GM12892 (cell line): ENCODE measurements at places on chromosomes 7 and 10.
A peak's percentile ranks its signal among the peaks of the same experiment; 100 is the strongest.

DNA sequence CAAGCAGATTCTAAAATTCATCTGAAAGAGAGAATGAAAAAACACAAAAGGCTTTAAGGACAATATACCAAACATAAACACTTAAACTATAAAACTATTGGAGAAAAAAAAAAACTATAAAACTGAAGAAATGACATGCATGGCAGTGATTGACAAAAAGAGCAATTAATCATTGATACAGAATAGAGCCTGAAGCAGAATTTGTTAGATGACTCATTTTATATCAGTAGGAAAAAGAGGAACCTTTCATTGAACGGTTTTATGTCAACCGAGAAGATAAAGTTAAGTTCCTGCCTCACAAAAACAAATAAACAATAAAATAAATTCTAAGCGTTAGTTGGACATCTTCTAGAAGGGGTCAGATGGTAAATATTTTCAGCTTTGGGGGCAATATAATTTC, 23.3 kb downstream of the NPY start:
- DNase-seq = no peak

DNA sequence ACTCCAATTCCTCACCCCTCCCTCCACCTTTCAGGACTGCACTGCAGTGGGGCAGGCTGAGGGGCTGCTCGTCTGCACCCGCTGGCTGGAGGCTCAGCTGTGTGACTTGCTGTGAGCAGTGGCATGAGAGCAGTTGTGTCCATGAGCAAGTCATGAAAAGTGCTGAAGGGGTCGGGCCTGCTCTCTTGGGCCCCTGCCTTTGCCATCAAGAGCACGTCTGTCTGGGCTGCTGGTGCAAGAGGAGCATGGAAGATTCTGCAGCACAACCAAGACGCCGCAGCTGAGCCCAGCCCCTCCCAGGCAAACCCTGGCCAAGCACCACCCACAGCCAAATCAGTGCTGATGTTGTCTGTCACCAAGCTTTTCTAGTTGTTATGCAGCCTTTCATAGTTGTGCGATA, 284.3 kb downstream of the TCERG1L start:
- DNase-seq = no peak

- DNase-seq = no peak
These were observed 6.1 kb downstream of the BICC1 start for GRCh38 chr10:58518775-58519174.

- no peak for DNase-seq
These were observed 19.9 kb downstream of the FAM241B start for GRCh38 chr10:69649786-69650550.

- DNase-seq = peak; percentile 35
These were observed 727 bp downstream of the ATRNL1 start for GRCh38 chr10:115093776-115094408.

- DNase-seq = no peak
These were observed 89.1 kb downstream of the NEUROD6 start for GRCh38 chr7:31251441-31251840.

GRCh38 chr7:141991140-141991539, 4.5 kb upstream of the MGAM start:
- no peak for DNase-seq

DNA sequence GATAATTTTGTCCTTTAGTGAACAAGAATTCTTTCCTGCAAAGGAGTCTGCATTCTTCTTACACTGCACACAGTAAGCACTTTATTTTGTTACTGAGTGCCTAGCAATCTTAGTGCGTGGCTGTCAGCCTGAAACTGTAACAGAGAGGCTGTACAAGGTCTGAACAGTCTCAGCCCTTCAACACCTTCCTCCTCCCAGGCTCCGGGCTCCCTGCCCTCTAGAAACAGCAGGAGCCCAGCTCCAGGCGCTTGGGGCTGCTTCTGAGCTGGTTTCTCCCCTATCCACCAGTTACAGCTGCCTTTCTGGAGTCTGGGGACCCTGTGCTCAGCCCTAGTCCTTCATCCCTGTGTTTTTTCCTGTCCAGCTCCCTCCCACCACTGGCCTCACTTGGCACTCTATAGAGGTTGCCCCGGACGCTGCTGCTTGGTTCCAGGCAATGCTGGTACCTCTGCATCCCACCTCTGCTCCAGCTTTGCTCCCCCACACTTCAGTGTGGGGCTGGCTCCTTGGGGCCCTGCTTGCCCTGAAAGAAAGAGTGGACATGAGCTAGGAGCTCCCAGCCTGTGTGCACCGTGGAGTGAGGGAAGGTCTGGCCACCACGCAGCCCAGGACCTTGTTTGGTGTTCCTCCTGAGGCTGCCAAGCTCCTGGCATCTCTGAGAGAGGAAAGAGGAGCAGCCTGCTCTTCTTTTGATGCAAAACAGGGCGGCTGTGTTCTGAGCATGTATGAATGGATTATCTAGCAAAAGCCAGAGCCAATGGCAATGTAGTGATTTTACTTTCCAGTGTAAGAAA, 251.2 kb upstream of the GRB10 start:
- DNase-seq = no peak

DNA sequence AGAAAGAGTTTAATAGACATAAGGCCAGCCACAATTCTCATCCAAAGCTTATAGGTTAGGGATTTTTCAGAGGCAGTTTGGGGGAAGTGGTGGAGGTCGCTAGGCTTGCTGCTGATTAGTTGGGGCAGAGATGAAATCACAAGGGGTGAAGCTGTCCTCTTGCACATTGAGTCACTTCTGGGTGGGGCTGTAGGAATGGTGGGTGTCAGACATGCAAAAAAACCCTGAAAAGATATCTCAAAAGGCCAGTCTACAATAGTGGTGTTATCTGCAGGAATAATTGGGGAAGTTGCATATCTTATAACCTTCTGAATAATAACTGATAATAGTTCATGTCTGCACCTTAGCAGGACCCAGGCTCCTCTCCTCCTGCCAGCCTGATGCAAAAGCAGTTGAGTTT, 2.1 kb downstream of the FAM24B start:
- DNase-seq = no peak

DNA sequence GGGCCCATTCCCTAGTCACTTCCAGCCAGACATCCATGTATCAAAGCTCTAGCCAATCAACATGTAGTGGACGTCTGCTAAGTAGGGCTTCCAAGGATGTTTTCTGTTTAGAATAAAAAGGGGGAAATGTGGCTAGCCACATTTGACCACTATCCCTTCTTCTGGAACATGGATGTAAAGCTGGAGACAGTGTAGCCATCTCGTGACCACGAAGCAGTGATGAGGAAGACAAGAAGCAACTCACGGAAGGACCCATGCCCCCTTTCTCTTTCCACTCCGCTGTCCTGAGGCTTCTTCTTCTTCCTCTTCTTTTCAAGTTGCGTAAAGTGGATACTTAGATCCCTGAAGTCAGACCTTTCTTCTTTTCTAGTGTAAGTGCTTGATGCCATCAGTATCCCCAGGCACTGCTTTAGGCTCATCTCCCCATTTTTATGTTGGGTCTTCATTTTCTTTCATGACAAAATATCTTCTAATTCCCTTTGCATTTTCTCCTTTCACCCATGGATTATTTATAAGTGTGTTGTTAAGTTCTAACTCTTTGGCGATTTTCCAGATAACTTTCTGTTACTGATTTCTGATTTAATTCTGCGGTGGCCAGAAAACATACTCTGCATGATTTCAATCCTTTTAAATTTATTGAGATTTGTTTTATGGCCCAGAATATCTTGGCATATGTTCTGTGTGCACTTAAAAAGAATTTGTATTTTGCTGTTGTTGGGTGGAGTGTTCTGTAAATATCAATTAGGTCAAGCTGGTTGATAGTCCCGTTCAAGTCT, 594.5 kb downstream of the SDK1 start:
- DNase-seq = no peak

GRCh38 chr7:134422638-134423037, 36.3 kb downstream of the AKR1B1 start:
- no peak for DNase-seq

- DNase-seq = no peak
These were observed 390.2 kb upstream of the COBL start for GRCh38 chr7:51706851-51707250.

GRCh38 chr7:48074204-48074654, 14.8 kb upstream of the UPP1 start:
- DNase-seq = no peak

DNA sequence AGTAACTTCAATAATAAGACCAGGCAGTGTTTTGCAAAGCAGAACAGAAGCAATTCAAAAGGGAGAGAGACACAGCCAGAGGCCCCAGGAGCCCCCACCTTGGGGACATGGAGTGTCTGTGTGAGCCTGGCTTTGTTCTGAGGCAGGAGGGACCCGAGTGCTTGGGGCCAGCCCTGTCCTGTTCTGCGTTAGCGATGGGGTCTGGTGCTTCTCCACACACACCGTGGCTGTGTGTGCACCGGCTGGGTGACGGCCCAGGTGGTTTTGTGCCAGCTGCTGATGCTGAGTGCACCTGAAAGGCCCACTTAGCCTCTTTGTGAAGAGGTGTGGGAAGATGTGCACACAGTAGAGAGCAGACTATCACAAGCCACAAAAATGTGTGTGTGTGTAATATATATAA, 468.9 kb downstream of the DNAJB6 start:
- DNase-seq = no peak

DNA sequence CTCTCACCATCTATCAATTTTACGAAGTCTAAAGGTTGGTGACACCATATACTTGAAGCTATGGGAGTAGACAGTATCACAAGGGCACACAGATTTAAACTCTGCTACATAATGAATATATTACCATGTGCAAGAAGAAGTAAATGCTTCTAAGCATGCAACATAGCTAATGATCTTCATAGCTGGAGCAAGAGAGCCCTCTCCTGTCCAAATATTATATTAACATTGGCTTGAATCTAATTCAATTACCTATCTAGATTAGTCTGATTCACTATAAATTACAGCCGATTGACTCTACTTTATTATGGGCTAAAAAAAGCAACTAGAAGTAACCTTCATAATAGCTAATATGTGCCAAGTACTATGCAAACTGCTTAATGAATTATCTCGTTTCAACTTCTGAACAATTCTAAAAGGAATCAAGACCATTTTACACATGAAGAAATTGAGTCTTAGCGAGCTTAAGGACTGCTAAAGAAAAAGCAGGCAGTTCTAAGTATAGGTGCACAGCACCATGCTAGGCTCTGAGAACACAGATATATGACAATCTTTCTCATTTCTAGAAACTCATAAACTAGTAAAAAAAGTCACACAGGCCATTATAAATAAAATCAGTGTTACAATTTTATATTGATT, 21.9 kb downstream of the FRA10AC1 start:
- no peak for DNase-seq

- no peak for DNase-seq
These were observed 6.6 kb upstream of the STRIP2 start for GRCh38 chr7:129427526-129428045.

GRCh38 chr7:153920126-153920525, 132.1 kb upstream of the DPP6 start:
- no peak for DNase-seq

DNA sequence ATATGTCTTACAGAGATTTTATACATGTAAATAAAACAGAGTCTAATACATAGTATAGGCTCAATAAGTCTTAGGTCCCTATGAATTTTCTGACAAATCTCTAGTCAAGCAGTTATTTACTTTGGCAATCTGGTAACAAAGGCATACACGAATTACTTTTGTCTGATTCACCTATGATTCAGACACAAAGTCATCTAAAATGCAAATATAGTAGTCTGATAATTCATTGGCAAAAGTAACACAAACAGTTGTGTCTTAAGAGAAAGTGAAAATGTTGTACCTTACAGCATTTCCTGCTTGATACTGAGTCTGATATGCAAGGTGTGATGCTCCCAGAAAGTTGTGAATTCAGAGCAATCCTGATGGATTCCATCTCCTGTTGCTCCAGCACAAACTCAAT, 209.4 kb upstream of the PRSS1 start:
- DNase-seq = no peak

DNA sequence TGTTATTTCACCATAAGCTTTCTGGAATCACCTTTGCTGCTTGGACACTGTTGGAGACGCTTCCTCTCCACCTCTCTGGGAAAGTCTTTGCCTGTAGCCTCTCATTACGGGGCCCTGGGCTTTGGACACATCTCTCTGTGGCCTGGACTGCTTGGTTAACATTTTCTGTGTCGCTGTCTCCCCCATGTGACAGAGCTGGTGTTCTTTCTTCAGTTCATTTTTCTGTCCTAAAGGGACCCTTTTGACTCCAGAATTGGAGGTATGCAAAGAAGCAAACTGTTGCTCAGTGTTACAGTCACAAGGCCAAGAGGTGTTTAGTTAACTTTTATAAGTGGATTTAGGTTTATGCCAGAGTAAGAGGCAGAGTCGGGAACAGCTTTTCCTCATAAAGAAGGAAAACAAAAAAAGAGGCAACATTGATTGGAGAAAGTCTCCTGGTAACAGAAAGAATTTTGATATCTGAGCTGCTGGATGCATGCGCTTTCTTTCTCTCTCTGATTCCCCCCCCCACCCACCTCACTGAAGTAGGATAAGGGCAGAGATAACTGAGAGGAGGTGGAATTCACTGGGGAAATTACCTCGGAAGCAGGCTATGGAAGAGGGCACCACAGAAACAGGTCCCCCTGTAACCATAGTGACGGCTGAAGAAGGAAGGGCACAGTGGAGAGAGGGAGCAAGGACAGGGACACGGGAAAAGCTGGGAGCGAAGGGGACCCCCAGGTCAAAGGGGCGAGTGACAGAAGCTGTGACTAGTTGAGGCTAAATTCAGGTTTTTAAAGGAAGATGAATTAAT, 57.8 kb downstream of the LGI1 start:
- no peak for DNase-seq

DNA sequence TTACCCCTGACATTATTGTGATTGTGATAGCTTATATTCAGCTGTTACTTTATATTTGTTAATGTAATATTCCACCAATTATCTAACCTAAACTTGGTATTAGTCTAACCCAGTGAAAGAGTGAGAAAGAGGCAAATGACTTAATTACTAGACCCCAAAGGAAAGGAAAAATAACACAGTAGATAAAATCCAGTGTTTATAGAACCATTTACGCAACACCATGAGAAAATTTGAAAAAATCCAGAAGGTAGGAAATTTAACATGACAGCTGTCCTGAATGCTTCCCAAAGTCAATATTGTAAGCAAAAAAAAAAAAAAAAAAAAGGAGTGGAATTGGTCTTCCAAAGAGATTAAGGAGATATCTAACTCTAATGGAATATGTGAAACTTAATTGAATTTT, 741.5 kb upstream of the GHITM start:
- DNase-seq = no peak

GRCh38 chr10:42940487-42941294, 136.2 kb upstream of the RET start:
- DNase-seq = no peak

DNA sequence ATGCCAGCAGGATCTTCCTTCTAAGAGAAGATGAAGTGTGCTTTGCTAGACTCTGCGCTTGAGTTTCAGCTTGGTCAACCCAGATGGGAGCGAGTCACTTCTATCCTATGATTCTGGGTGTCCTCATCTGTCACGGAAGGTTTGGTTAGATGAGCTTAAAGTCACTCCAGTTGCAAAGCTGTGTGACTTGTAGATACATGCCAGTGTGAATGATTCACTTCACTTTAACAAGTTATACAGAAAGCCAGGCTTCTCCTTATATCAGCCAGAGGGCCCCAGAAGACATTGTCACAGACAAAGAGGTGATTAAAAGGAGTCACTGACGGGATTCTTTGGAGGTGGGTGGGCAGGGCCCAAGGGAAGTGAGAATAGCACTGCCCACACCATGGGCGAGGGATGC, 122.6 kb upstream of the PFKP start:
- no peak for DNase-seq
